ENCODE measurements at places on chromosomes 12 and 14.

GRCh38 chr14:98035396-98035795 lies 1236.6 kb downstream of the BCL11B start:
- DNase-seq, result no peak
- H3K27ac ChIP-seq, result no peak overlapping the region
- H3K27me3 ChIP-seq, result no peaks in the 10 kb centered on the region
- H3K4me3 ChIP-seq, result no peak overlapping the region

DNA sequence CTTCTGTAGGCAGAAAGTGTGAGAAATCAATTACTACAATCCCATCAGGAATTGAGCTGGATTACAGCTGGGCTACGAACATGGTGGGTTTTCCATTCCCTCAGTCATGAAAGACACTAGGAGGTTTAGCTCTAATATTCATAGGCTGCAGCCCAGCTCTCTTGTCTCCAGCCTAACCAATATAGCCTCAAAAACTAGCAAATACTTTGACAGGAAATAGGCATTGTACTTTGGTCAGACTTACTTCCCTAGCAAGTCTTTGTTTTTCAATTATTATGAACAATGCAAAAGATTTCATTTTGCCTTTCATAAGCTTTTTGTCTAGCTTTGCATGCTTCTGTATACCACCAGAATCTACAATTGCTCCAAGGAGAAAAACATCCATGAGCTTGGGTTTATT lies 296.2 kb downstream of the GPHN start:
- H3K4me1 ChIP-seq, result no peaks in the 10 kb centered on the region
- H3K27me3 ChIP-seq, result no peaks in the 10 kb centered on the region
- DNase-seq, result no peak
- peaks cover 27% of the 10 kb centered on the region for H3K36me3 ChIP-seq
- H3K4me3 ChIP-seq, result no peak overlapping the region

GRCh38 chr14:91872011-91872501 lies 4.7 kb upstream of the TC2N start:
- H3K4me3 ChIP-seq, result peak overlapping the region; percentile 57
- peak overlapping the region; percentile 74 for H3K27ac ChIP-seq
- H3K27me3 ChIP-seq, result no peaks in the 10 kb centered on the region
- no peaks in the 10 kb centered on the region for H3K36me3 ChIP-seq
- H3K4me1 ChIP-seq, result peaks cover 87% of the 10 kb centered on the region

DNA sequence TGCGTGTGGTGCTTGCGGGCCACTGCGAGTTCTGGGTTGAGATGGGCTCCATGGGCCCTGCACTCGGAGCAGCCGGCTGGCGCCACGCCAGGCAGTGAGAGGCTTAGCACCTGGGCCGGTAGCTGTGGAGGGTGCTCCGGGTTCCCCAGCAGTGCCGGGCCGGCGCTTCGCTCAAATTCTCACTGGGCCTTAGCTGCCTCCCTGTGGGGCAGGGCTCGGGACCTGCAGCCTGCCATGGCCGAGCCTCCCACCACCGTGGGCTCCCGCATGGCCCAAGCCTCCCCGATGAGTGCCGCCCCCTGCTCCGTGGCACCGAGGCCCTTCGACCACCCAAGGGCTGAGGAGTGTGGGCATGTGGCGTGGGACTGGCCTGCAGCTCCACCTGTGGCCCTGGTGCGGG lies 375.7 kb downstream of the NELL2 start:
- H3K27me3 ChIP-seq, result no peaks in the 10 kb centered on the region
- H3K27ac ChIP-seq, result no peak overlapping the region
- no peaks in the 10 kb centered on the region for H3K36me3 ChIP-seq
- no peak overlapping the region for H3K4me3 ChIP-seq
- no peaks in the 10 kb centered on the region for H3K4me1 ChIP-seq
- DNase-seq, result no peak

- no peak for DNase-seq
- H3K27ac ChIP-seq, result no peak overlapping the region
- H3K36me3 ChIP-seq, result no peaks in the 10 kb centered on the region
Observed at GRCh38 chr12:5295151-5295550, 136.8 kb upstream of the NTF3 start.

- H3K27me3 ChIP-seq, result no peaks in the 10 kb centered on the region
- no peaks in the 10 kb centered on the region for H3K36me3 ChIP-seq
- H3K4me3 ChIP-seq, result no peak within 1 kb of the TSS
- no peaks in the 10 kb centered on the region for H3K4me1 ChIP-seq
- no peak within 1 kb of the TSS for H3K27ac ChIP-seq
- no peak for DNase-seq
Observed at GRCh38 chr14:94110552-94111181, at the start of gene IFI27. TSS of gene IFI27 (plus strand) at chr14:94110736.

DNA sequence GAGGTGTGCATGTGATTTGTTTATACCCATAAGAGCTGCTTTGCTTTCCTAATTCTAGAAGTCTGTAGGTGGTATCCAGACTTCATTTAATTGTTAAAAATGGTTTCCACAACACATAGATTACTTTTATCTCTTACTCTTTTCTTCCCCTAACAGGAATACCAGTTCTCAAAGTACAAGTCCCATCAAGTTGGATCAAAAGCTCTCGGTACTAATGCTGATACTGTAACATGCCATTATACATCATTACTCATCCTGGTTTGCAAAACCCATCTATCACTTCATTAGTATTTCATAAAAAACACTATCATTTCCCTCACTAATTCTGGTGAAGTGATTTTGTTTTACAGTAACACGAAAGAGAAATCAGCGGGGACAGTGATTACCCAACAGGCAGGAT lies 94.3 kb downstream of the PPP2R5E start:
- peaks cover 23% of the 10 kb centered on the region for H3K36me3 ChIP-seq
- H3K4me3 ChIP-seq, result no peak overlapping the region
- H3K27ac ChIP-seq, result no peak overlapping the region
- H3K27me3 ChIP-seq, result no peaks in the 10 kb centered on the region

- peaks cover 17% of the 10 kb centered on the region for H3K27me3 ChIP-seq
- no peak for DNase-seq
- H3K36me3 ChIP-seq, result peaks cover 5% of the 10 kb centered on the region
- H3K27ac ChIP-seq, result no peak overlapping the region
- H3K4me1 ChIP-seq, result peaks cover 10% of the 10 kb centered on the region
- H3K4me3 ChIP-seq, result no peak overlapping the region
Observed at GRCh38 chr12:48859607-48860006, 6.1 kb downstream of the RND1 start.

GRCh38 chr14:65281991-65282895 lies 130.3 kb upstream of the FUT8 start:
- no peaks in the 10 kb centered on the region for H3K27me3 ChIP-seq
- H3K4me3 ChIP-seq, result peak overlapping the region; percentile 54
- peak; percentile 22 for DNase-seq
- H3K36me3 ChIP-seq, result no peaks in the 10 kb centered on the region
- peaks cover 30% of the 10 kb centered on the region for H3K4me1 ChIP-seq
- peak overlapping the region; percentile 73 for H3K27ac ChIP-seq

DNA sequence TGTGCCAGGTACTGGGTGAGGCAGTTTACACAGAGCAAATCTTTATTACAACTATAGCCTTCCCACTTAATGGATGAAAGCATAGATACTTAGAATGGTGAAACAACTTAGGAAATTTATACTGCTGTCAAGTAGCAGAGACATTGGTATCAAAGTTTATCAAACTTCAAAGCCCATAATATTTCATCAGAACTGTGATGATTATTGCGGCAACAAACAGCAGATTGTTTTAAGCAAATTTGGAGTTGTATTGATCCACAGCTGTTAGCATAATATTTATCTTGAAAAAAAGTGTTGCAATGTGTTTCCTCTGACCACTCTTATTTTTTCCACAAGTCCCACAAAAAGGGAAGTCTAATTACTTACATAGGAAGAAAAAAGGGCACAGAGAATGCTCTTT lies 2.0 kb upstream of the SLCO1B3 start:
- no peaks in the 10 kb centered on the region for H3K36me3 ChIP-seq
- DNase-seq, result no peak
- no peaks in the 10 kb centered on the region for H3K27me3 ChIP-seq
- no peak overlapping the region for H3K4me3 ChIP-seq

DNA sequence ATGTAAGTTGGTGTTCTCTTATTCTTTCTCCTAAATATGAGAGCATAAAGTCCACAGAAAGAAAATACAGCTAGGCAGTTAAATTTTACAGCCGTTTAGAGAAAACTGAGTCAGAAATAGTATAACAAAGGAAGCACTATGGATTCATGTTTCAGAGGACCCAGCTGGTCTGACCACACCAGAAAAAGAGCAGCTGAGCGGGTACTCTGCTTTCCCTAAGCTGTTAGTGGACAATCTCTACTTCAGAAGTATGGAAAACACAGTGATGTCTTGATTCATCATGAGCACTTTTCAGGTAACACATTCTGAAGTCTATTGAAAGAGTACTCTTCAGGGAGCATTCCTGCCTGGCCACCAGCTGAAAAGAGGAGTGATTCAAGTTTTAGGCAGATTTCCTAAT lies 12.4 kb downstream of the PPM1H start:
- H3K27me3 ChIP-seq, result no peaks in the 10 kb centered on the region
- no peaks in the 10 kb centered on the region for H3K4me1 ChIP-seq
- no peak overlapping the region for H3K27ac ChIP-seq
- DNase-seq, result no peak
- no peaks in the 10 kb centered on the region for H3K36me3 ChIP-seq

- H3K4me1 ChIP-seq, result peaks cover 2% of the 10 kb centered on the region
- H3K36me3 ChIP-seq, result no peaks in the 10 kb centered on the region
- no peak overlapping the region for H3K27ac ChIP-seq
- DNase-seq, result no peak
- no peak overlapping the region for H3K4me3 ChIP-seq
- H3K27me3 ChIP-seq, result peaks cover 12% of the 10 kb centered on the region
Observed at GRCh38 chr14:30387871-30388270, 171.1 kb upstream of the G2E3 start.

DNA sequence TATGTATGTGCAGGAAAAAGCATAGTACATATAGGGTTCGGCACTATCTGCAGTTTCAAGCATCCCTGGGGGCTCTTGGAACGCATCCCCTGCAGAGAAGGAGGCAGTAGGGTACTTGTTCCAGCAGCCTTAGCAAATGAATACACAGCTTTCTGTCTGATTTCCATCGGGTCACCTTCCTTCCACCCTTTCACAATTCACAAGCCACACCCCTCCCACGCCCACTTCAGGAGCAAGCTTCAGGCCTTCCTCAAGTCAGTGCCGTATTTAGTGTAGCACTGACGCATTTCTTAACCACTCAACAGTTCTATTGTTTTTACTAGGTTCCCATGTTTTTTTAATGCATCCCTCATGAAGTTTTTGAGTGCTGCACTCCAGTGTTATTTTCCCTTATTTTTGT lies 64.2 kb downstream of the CLMN start:
- peaks cover 6% of the 10 kb centered on the region for H3K27me3 ChIP-seq
- H3K27ac ChIP-seq, result no peak overlapping the region
- H3K4me3 ChIP-seq, result no peak overlapping the region

DNA sequence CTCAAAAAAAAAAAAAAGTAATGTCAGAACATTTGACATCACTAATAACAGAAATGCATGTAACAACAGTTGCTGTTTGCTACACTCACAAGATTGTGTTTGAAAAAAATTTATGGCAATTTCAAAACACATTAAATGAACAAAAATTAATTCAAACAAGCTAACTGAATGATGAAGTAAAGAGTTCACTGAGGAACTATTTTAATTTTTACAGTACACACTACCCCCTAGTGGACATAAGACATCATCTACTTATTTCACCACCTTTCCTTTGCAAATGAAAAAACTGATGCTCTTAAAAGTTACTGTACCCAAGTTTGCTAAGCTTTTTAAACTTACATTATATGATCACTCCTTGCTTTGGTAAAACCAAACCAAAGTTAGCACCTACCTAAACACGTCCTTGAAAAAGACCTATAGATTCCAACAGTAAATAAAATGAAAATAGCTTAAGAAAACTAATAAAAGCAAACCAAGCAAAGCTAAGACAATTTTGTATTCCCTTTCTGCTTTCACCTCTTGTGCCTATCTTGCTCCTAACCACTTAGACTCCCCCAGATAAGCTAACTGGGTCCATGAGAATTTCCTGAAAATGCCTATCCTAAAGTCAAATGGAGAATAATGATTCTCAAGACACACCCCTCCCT lies 22.2 kb downstream of the UBE2N start:
- H3K27ac ChIP-seq, result no peak overlapping the region
- peaks cover 3% of the 10 kb centered on the region for H3K36me3 ChIP-seq
- DNase-seq, result no peak
- no peak overlapping the region for H3K4me3 ChIP-seq
- no peaks in the 10 kb centered on the region for H3K27me3 ChIP-seq

- DNase-seq, result no peak
- no peaks in the 10 kb centered on the region for H3K4me1 ChIP-seq
- no peak overlapping the region for H3K27ac ChIP-seq
- peaks cover 2% of the 10 kb centered on the region for H3K27me3 ChIP-seq
Observed at GRCh38 chr12:42462486-42462885, 127.1 kb downstream of the PRICKLE1 start.

Data from activated naive CD4-positive, alpha-beta T cell treated with anti-CD3 and anti-CD28 coated beads for 36 hours (primary cell).